Mammary epithelial cell (primary cell): ENCODE measurements at places on chromosomes 7 and 10. TPM values are rescaled to one million over a fixed set of nuclear protein-coding genes. Genes with fewer than 3 reads are reported as not detected.
A peak's percentile ranks its signal among the peaks of the same experiment; 100 is the strongest.

The MACROH2A2 gene
- 17.8 TPM for total RNA-seq

- DNase-seq, result no peak
These were observed 14.9 kb downstream of the MINPP1 start for GRCh38 chr10:87519582-87519981.

- DNase-seq, result no peak
These were observed 3.5 kb downstream of the MGAM start for GRCh38 chr7:141999058-141999623.

DNA sequence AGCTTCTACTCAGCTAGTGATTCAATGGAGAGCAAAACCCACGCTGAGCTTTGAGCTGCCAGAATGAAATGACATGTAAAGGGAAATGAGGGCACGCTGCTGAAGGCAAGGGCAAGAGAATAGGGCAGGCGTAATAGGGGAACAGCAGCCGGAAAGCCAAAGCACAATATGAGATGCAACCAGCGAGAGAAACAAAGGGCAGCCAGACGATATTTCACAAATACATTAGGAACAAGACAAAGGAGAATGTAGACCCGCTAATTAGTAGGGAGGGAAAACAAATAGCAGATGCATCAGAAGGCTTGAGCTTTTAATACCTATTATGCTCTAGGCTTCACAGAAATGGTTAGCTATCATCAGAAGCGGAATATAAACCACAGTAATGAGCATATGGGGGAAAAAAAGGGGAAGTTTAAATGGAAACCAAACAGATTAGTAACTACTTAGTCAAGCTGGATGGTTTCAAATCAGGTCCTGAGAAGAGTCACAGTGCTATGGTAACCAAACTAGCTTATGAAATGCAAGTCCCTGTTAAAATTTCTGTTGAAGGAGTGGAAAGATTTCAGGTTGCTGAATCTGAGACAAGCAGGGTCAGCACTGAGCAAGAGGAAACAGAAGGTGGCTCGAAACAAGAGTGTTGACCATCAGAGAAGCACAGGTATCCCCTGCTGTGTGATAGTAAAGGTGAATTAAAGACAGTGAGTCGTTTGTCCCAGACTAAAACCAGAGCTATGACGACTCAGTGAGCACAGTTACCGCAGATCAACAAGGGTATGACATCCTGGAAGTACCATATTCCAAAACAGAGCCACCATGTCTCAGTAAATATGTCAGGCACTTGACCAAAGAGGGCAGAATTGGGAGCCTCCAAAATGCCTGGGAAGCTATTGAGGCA is 496.9 kb upstream of the CELF2 start:
- no peak for DNase-seq

GRCh38 chr10:77710759-77711682 is 73.4 kb upstream of the KCNMA1 start:
- peak; percentile 43 for DNase-seq

The UBE2H gene
- 126 TPM for total RNA-seq

GRCh38 chr10:120521880-120522279 is 64.9 kb downstream of the PLPP4 start:
- no peak for DNase-seq

GRCh38 chr7:116290740-116291139 is 80.4 kb downstream of the TES start:
- DNase-seq, result no peak

DNA sequence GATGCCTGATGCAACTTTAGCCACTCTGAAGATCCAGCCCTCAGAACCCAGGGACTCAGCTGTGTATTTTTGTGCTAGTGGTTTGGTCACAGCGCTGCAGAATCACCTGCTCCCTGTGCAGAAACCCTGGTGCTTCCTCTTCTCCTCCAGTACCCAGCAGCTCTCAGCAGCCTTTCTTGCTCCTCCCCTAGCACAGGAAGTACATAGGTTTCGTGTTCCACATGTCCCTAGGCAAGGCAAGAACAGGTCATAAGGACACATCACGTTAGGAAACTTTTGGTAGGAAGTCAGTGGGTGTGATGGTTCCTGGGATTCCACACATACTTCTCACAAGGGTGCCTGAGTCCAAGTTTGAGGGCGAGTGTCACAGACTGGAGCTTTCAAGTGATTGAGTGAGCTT is 167.9 kb upstream of the PRSS1 start:
- peak; percentile 61 for DNase-seq

The DYDC2 gene
- 0.54 TPM in 1 of 2 replicates, not detected in the other for total RNA-seq

The PRR15 gene
- total RNA-seq, result 0.83 TPM

DNA sequence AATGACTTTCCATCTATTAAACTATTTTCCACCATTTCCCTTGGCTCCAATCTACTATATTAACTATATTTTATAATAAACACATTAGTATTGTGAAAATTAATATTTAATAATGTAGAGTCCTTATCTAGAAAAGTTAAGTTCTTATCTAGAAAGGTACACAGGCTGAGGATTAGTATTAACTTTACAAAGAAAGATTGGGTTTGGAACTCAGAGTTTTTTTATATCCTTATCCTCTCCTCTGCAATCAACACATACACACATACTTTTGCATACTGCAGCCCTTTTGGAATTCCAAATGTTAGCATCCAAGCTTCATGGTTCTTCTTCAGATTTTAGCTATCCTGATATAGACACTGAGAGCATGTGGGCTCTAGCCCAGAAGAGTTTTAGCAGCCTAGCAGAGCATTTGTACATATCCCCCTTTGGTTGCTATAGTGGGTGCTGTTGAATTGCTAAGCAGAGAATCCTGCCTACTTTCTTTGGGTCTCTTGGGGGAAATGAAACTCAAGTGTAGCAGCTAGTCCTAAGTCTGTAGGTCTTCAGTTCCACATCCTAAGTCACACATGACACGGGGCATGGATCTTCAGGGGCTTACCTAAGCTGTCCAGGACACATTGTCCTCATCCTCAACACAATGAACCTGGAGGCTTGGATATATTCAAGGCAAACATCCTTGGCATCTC is 874.6 kb downstream of the LRMDA start:
- no peak for DNase-seq

DNA sequence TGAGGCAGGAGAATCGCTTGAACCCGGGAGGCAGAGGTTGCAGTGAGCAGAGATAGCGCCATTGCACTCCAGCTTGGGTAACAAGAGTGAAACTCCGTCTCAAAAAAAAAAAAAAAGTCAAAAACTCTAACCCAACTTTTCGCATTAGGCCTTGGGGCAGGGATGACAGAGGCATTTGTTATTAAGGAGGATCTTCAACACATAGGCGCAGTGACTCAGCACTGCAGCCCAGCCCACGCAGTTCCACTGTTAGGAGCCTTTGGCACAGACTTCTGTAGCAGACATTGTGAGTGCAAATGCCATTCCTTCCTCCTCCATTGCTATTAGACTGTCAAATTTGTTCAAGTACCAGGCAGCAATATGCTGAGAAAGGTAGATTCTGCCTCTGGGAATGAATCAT is 43.1 kb upstream of the KLHL7 start:
- DNase-seq, result peak; percentile 97

GRCh38 chr7:87774690-87775089 is 101.5 kb downstream of the SLC25A40 start:
- no peak for DNase-seq

The MARCHF5 gene
- total RNA-seq, result 53.0 and 72.8 TPM in 2 replicates

The SLC26A5 gene
- total RNA-seq, result not detected in 2 replicates

- DNase-seq, result no peak
These were observed 1.2 kb downstream of the TPK1 start for GRCh38 chr7:144834641-144835144.

The KMT2C gene
- total RNA-seq, result 38.0 TPM

The NUTM2E gene
- not detected for total RNA-seq

- no peak for DNase-seq
These were observed 293.5 kb upstream of the IMMP2L start for GRCh38 chr7:111855842-111856227.

The CLCN1 gene
- under 0.01 TPM for total RNA-seq

GRCh38 chr7:28533267-28533666 is 120.9 kb downstream of the CREB5 start:
- no peak for DNase-seq

DNA sequence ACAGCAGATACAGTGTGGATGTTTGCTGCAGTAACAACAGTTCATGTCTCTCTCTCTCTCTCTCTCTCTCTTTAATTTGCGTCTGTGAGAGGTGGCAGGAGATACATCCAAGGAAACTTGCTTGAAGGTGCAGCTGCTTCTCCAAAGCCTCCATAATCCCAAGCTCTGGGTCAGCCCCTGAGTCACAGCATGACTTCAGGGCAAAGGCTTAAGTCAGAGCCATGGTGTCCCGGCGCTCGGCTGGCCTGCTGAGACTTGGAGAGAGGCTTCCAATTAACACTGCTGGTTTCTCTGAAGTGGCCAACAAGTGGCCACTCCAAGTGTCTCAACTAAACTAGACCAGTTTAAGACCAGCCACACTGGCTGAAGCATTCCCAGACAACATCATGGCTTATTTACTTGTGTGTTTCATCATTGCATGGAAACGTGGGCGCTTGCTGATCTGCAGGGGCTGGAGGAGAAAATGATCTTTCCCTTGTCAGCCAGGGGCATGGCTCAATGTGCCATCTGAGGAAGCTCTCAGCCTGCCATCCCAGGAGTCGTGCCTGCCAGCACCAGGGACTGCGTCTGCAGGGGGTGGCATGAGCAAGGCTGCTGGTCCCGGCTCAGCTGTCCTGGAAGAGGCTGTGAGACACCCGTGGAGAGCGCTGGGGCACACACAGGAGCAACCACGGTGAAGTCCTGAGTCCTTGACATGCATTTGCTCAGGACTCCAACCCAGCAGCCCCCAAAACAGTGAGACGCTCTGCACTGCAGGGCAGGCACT is 254.2 kb downstream of the COBL start:
- DNase-seq, result no peak

- no peak for DNase-seq
These were observed 743 bp upstream of the PITRM1 start for GRCh38 chr10:3173171-3173878.

The HDAC9 gene
- total RNA-seq, result 34.0 and 81.4 TPM in 2 replicates

The PIK3CG gene
- not detected in 2 replicates for total RNA-seq

GRCh38 chr10:122273966-122274545 is 3.0 kb downstream of the BTBD16 start:
- DNase-seq, result no peak

The C10orf90 gene
- not detected in 2 replicates for total RNA-seq

DNA sequence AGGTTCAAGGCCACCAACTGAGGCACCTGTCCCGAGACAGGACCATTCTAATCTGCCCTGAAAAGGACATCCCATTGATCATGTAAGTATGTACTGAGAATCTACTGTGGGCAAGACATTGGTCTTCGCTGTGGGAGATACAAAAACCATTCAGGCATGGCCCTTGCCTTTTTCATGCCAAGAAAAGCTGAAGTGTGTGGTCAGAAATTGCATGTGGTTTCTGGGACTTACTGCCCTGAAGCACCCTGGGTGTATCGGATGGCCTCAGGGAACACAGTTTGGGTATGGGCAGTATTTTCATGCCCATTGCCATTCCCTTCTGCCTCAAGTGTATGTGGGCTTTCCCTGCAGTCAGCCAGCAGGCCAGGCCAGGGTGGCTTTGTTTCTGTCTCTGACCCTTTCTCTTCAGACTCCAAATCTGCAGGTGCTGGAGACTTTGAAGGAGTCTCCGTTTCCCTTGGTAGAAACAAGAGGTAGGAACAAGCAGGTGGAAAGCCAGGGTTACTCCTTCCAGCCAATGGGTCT is 285.7 kb downstream of the ZEB1 start:
- no peak for DNase-seq

GRCh38 chr10:95513941-95514392 is 47.2 kb downstream of the SORBS1 start:
- DNase-seq, result peak; percentile 77

GRCh38 chr7:8443576-8444467 is 10.4 kb downstream of the NXPH1 start:
- DNase-seq, result no peak

- DNase-seq, result no peak
These were observed 6.1 kb downstream of the CHRM2 start for GRCh38 chr7:136874393-136875032.

DNA sequence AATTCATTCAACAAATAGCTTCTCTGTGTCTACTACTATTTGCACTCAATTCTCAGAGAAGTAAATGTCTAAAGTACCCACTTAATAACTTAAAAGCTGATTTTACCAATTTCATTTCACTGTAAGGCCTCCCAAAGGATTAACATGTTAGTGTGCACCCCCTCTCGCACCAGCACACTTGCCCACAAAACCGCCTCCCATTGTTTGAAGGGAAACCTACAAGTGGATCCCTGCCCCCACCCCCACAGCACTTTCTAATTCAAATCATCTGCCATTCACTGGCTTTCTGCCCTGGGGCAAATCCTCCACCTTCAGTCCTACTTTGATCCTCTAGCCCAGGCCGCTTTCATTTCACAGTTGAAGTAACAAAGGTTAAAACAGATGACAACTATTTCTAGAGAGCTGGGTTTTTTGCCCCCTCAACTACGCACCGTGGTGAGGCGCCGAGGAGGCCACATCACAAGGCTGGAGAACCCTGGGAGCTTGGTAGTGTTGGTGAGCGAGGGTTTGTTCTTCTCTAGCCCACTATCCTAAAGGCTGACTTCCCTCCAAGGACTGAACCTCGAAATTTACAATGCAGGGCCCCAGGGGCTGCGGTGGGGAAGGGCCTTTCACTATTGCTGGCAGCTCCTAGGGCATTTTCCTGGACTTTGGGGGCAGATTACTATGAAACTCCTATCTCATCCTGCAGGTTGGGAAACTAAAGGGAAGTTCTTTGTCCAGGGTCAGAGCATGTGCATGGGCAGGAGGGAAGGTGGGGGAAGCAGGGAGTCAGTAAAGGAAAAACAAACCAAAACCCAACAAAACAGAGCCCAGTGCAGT is 517.4 kb upstream of the ZMIZ1 start:
- no peak for DNase-seq

GRCh38 chr10:100864978-100865377 is 47.8 kb upstream of the SLF2 start:
- DNase-seq, result no peak

The CISD1 gene
- 21.0 TPM for total RNA-seq

DNA sequence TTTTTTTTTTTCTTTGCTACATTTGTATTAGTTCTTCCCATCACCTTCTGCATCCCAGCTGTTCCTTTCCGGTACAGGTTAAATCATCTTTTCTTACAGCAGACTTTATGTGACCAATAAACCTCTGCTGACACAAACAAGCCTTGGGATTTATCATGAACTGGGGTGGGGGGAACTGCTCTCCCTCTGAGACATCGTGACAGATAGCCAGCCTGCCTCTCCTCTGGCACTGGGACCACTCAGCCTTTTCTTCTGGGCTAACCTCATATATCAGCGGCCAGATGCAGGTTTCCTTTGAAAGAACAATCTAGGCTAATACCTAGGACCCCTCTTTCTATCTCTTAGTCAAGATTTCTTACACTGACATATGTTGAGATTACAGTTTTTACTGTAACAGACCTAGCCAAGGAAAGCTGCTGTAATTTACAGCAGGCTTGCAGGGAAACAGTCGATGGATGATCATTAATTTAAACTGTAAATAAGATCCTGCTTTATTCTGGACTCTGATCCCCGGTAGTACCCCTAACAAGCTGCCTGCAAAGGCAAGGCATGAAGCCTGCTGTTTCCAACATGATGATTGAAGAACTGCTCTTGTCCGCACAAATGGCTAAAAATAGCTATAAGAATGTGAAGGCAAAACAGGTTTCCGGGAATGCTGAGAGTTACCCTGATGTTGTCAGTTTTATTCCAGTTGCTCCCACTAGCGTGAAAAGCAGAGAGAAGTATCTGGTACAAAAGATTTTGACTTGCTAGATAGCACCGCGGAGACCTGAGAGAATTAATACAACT is 338.7 kb downstream of the SORCS1 start:
- no peak for DNase-seq

- DNase-seq, result no peak
These were observed 14.2 kb downstream of the MTURN start for GRCh38 chr7:30148951-30149459.
